Stimulated activated CD8-positive, alpha-beta memory T cell treated with anti-CD3 and anti-CD28 coated beads, Interleukin-2, amount 100 ng/mL, for 1 hour (primary cell): ENCODE measurements at places on chromosomes 13 and 19.

DNA sequence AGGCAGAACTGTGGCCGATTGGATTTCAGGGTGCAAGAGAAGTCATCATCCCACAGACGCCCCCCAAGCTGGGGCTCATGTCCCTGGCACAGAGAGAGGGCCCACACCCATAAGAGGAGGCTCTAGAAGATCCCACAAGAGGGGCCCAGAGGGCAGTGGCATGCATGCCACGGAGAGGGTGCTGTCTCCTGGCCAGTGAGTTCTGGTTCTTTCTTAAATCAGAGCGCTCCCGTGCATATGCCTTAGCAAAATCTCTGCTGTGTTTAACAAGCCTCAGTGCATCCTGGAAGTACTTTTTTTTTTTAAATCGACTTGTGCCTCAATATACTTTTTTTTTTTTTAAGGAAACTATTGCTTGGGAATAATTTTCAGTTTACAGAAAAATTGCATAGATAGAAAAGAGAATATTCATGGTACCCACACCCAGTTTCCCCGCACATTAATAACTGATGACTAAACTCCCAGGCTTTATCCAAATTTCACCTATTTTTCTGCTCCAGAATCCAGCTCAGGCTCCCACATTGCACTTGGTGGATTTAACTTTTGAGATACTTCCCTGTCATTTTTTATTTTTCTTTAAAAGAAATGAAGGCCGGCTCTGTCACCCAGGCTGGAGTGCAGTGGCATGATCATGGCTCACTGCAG is 59.1 kb downstream of the PEX11G start:
- DNase-seq, result no peak

DNA sequence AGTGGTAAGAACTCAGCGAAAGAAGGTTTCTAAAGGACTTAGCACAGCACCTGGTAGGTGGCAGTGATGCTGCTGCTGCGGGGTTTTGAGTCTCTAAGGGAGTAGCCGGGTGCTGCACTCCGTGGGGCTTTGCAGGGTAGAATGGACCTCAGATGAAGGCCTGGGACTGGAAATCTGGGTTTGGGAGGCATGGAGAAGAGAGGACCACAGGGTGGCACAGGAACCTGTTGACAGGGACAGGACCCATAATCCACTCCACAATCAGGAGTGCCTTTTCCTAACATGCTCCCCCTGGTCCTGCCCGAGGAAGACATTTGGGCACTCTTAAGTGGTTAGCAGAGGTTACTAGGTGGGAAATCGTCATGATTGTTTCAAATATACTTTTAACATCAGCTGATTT is 29.8 kb downstream of the TDRD12 start:
- no peak for DNase-seq

GRCh38 chr13:54175466-54175865 is 1146.9 kb downstream of the OLFM4 start:
- DNase-seq, result no peak

DNA sequence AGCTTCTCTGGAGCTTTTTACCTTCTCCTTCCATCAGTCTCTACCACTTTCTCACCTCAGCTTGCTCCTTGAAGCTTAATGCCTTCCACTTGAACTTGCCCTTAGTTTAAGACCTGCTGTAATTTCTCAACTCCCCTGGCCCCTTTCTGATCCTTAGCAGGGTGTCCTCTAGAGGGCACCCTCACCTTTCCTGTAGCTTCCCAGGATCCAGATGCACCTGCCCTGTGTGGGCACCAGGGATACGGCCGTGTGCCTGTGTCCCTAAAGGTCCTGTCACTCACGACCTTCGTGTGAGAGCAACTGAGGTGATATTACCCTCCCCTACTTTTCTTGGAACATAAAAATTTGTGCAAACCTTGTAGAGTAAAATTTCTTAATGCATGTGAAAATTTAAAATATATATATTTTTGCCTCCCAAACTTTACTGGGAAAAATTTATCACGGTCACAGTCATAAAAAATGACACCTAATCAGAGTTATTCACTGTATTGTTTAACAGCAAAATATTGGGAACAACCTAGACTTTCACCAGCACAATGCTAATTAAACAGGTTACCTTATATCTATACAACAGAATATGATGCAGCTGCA is 46.4 kb downstream of the PSG3 start:
- no peak for DNase-seq

GRCh38 chr13:30696278-30697176 is 38.8 kb upstream of the ALOX5AP start:
- no peak for DNase-seq

DNA sequence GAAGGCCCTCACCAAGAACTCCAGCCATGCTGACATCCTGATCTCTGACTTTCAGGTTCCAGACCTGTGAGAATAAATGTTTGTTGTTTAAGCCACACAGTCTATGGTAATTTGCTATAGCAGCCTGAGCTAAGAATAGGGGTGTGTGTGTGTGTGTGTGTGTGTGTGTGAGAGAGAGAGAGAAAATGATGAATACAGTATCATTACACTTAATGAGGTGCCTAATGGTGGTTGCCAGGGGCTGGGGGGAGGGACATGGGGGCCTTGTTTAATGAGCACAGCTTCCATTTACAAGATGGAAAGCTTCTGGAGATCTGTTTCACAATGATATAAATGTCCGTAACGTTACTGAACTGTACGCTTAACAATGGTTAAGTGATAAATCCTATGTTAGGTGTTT is 53.8 kb upstream of the LATS2 start:
- no peak for DNase-seq

- no peak for DNase-seq
These were observed 2.6 kb upstream of the JUNB start for GRCh38 chr19:12788682-12789097.

DNA sequence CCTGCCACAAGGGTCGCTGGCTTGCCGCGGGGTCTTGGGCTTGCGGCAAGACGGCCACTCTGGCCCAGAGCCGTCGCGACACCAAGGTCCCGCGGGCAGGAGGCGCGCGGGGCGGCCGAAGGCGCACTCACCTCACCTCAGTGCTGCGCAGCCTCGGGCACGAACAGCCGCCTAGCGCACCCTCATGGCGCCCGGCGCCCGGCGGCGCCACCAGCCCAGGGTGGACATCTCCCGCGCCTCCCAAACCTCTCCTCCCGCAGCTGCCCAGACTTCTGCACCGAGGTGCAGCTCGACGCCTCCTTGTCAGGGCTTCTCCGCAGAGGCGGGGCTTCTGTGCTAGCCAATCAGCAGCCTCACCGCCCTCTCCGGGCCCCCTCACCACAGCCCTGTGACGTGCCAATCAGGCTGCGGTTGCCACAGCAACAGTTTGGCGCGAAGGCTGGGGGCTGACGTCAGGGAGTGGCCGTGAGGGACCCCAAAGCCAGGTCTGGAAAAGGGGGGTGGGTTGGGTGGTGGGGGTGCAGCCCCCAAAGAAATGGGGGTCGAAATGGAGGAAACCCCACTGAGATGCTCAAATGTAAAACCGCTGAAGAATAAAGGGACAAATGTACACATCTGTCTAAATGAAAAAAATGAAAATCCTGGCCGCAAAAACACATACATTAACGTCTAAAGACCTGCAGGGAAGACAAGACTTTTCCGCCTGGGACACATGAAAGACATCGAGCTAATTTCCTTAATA is at the start of the genes PEG3 and ZIM2:
Gene PEG3 (minus strand): TSS at position 276 of the 742 bp plus-strand sequence. CDS start 16,071 bp downstream, outside the sequence.
Gene ZIM2 (minus strand): TSS at position 276 of the 742 bp plus-strand sequence. CDS start 16,449 bp downstream, outside the sequence.
- no peak for DNase-seq

GRCh38 chr13:29925457-29926097 is 75.2 kb upstream of the UBL3 start:
- no peak for DNase-seq

GRCh38 chr13:112896736-112897602 is 72.0 kb upstream of the MCF2L start:
- no peak for DNase-seq

GRCh38 chr13:26653310-26653709 is 95.8 kb downstream of the WASF3 start:
- DNase-seq, result no peak

DNA sequence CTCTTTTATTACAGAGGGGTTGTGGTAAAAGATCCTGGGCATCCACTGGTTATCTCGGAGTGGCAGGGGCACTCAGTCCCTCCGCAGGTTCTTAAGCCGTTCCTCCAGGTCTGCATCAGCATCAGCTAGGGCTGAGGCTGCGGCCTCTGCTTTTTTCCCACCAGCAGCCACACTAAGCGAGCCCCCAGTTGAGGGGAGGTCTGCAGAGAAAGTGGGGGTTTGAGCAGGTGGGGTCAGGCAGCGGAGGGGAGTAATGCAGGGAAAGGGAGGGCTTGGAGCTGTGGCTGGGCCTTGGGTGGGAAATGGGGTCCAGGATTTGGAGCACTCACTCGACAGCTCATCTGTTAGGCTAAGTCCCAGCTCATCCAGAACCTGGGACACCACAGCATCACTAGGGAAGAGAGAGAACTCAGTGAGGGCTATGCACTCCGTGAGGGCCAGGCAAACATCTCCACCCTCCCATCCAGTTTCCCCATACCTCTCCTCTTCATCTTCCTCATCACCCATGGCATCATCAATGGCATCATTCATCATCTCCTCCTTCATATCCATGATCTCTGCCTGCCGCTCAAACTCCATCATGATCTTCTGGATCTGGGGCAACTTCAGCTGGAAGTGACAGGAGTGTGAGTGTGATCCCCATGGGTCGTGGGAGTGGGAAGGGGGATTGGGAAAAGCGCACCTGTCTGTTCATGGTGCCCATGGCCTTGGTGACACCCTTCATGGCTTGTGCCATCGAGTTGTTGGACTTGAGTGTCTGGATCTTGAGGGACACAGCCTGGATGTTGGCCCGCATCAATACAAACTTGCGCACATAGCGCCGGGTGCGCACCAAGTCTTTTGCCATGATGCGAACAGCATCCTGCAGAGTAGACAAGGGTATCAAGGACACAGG is 3.1 kb downstream of the CHMP2A start:
- DNase-seq, result no peak

DNA sequence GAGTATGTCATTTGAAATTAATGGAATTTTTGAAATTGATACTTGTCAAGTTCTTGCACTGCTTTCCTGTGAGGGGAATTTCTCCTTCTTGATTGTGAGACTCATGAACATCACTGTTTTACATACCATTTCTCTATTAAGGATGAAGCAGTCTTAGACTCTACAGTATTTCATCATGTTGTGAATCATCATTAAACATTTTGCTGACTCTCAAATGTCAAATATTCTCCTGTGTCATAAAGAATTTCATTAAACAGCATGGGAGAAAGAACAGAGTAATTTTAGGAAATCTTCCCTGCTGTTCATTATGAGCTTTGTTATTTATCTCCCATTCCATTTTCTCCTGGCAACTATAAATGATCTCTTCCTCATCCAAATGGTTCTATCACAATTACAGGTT is 729.0 kb downstream of the PCDH9 start:
- DNase-seq, result no peak

- no peak for DNase-seq
These were observed 679.3 kb upstream of the GPC6 start for GRCh38 chr13:92547266-92547665.

GRCh38 chr19:10407096-10407495 is 3.8 kb upstream of the CDC37 start:
- DNase-seq, result no peak

DNA sequence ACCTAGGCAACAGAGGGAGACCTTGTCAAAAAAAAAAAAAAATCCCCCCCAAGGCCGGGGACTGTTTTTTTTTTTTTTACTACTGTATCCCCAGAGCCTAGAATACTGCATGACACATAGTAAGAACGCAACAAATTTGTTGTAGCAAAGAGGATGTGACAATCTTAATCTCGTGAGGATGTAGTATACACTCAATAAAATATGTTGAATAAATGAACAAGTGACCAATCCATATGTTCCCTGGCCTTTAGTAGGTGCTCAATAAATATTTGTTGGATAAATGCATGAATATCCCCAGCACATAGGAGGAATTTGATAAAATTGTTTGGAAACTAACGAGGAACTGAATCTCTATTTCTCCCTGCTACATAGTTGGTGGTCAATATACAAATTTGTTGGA is 75.7 kb downstream of the MAP4K1 start:
- DNase-seq, result no peak

- DNase-seq, result no peak
These were observed 1.9 kb upstream of the KL start for GRCh38 chr13:33014291-33014690.

DNA sequence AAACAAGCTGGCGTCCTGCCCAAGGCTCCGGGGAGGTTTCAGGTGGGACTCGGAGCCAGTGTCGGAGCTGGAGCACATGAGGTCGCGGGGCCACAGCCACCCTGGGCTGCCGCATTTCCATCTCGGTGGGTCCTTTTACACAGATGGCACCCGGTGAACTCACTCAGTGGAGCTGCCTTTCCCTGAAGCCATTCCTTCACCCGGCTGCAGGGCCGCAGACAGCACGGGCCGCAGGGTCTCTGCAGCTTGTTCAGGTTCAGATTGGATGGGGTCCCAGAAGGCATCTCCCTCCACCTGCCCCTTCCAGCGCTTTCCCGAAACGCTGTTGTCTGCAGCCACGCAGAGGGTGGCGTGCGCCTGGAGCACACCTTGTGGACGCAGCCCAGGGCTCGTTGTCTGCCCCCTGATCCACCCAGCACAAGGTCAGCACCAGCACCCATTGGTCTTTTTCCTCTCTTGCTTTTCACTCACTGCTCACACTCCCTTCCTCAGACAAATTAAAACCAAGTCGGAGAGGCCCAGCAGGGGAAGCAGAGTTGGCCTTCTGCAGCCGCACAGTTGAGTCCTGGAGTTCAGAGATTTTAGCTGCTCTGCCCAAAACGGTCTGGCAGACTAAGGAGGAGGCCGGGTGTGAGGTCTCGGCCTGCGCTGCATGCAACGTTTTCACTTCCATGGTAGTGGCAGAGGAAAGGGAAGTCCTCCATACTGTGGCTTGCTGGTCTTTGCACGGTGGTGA is 18.1 kb downstream of the MCF2L start:
- no peak for DNase-seq

DNA sequence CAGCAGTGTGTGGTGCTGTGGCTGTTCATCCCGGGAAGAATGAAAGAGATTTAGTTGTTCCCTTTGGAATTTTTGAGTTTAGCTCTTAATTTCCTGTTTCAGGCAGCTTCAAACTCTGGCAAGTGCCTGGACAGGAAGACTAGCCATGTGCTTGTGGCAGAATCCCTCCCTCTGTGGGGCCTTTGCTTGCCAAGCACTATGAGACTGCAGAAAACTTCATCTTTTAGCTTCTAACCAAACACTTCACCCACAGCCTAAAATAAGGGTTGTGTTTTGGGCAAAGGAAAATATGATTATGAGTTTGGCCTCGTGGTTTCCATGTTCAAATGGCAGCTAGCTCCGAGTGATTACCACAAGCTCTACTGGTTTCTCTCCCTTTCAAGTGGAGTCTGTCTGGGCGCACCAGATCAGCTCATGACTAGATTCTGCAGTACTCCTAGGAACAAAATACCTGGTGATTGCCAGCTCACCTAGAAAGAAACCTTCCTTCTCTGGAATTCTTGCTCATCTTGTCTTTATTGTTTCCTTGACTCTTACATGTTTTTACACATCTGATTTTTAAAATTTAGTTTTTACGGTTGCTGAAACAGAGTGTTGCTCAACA is 707.5 kb downstream of the SLITRK6 start:
- no peak for DNase-seq

DNA sequence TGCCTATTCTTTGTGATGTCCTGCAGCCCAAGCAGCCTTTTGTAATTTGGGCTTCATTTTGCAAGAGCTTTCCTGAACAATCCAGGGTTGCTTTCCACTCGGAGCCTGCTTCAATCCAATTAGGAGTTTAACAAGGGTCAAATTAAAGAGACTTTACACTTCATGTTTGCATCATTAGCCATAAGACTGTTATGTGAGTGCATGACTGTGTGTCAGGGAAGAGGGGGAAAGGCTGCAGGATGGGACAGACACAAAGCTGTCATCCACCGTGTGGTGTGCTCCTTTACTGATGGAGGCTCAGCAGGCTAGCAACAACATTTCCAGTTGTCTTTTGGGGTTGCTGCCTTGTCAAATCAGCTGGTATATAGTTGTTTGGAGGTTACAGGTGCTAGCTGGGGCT is 23.7 kb upstream of the MAB21L1 start:
- DNase-seq, result no peak
